ENCODE measurements at places on chromosomes 7 and 10. TPM values are rescaled to one million over a fixed set of nuclear protein-coding genes. Genes with fewer than 3 reads are reported as not detected.

TMEM229A gene
- not detected for total RNA-seq

CPA2 gene
- total RNA-seq, result not detected

LIPN gene
- not detected for total RNA-seq

STRA8 gene
- not detected for total RNA-seq

SRGN gene
- total RNA-seq, result 208 TPM

ZNF804B gene
- total RNA-seq, result not detected

GRCh38 chr10:5045095-5045494, 41.4 kb upstream of the AKR1C2 start:
- no peak for DNase-seq

GRCh38 chr7:143327903-143328302, 12.0 kb downstream of the CLCN1 start:
- DNase-seq, result no peak

DNA sequence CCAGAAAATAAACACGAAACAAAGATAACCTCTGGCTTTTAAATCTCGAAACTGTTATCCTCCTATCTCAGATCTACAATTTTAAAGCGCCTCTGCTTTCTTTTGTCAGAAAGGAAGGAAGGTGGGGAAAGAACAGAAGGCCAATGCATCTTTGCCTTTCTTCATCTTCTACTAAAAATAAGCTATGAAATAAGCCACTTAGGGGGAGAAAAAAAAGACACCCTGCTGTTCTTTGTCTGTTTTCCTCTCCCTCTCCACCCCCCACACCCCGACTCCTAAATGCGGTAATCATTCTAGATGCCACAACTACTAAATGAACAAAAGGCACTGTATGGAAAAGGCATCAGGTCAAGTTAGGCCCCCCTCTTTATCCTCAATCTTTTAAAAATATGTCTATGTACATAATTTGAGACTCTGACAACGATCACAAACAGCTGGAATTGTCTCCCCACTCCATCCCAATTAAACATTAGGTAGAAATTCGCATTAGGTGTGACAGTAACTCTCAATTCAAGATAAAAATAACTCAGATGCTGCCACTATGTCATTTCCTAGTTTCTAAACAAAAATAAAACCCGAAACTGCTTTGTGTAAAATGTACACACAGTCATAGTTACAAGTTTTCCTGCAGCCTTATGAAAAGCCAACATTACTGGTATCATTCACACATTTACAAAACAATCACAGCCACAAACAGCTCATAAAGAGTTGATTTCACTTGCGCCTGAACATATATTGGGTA, 2.4 kb downstream of the UBE2H start:
- no peak for DNase-seq

GRCh38 chr7:87344446-87344845, 1.0 kb upstream of the CROT start:
- DNase-seq, result no peak

- no peak for DNase-seq
Observed at GRCh38 chr7:138625084-138625848, 75.9 kb downstream of the SVOPL start.

DNA sequence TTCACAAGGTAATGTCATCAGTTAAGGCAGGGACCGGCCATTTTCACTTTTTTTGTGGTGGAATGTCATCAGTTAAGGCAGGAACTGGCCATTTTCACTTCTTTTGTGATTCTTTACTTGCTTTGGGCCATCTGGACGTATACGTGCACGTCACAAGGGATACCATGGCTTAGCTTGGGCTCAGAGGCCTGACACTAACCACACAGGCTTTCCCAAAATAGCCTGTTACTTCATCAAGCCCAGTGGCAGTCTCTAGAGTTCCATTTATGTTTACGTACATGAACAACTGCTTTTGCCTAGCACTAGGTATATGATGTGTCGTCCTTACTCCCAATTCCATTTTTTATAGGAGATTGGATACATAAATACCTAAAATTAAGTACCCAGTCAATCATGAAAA, 237.9 kb downstream of the C7orf25 start:
- no peak for DNase-seq

DNA sequence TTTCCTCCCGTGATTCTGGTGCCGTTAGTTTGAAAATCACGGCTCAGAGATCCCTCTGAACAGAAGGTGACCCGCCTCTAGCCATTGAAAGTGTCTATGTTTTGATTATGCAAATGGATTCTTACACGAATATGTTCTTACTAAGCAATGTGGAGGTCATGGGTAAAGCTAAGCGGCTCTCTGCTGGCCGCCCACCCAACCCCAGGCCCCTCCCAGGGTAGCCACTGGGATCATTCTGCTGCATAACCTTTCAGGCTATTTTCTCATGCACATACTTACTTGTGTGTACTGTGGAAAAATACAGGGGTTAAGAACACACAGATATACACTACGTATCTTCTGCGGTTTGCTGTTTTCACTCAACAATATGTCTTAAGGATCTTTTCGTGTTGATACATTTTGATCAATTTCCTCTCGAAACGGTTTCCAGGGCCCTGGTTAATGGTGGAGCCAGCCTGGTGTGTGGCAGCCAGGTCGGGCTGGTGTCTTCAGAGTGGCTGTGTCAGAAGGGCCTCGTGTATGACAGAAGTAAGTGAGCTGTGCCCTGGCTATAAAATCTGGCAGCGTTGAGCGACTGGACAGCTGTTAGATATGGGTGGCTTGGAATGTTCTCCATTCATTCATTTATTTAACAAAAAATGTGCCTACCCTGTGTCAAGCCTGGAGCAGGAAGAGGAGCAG, 29.9 kb downstream of the ZNF783 start:
- DNase-seq, result no peak

GRCh38 chr7:46449743-46450142, 528.7 kb upstream of the IGFBP3 start:
- no peak for DNase-seq

Measured in breast epithelium (tissue), 4 donors.